Glutamatergic neuron (in vitro differentiated cells): ENCODE measurements at places on chromosomes 7 and 10. TPM values are rescaled to one million over a fixed set of nuclear protein-coding genes. Genes with fewer than 3 reads are reported as not detected.

AGMO gene
- 1.2 TPM for total RNA-seq

MACC1 gene
- 0.29 TPM for total RNA-seq

RGR gene
- total RNA-seq, result not detected

AKR1C4 gene
- not detected for total RNA-seq

SH2D4B gene
- 0.12 TPM for total RNA-seq

KDM7A gene
- total RNA-seq, result 25.4 TPM

GATA3 gene
- total RNA-seq, result 0.69 TPM

RSPH10B gene
- total RNA-seq, result not detected

FZD1 gene
- total RNA-seq, result 4.9 TPM

DNA sequence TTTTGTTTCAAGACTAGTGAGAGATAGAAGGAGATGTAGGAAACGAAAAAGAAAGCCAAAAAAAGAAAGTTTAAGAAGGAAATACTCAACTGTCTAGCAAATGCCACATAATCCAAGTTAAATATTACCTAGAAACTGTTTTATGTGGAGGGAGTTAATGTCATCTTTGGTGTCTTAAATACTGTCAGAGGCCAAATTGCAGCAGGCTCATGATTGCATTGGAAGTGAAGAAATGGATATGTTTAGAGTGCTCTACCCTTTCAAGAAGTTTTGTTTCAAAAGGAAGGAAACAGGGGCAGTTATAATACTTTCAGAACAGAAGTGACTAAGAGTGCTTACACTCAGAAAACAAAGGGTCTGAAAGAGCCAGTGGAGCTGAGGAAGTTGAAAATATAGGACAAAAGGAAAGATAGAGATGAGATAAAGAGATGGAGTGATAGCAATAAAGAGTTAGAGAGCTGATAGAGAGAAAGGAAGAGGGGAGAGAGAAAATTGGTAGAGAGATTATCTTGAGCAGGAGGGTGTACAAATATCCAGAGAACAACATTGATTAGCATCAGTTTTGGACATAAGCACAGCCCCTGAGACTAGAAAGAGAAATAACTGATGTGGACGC lies 28.0 kb upstream of the GNAI1 start:
- no peak for DNase-seq

- DNase-seq, result no peak
Observed at GRCh38 chr10:1465418-1465911, 271.9 kb downstream of the ADARB2 start.

- no peak for DNase-seq
Observed at GRCh38 chr7:131900785-131901287, 344.4 kb upstream of the PODXL start.

DNA sequence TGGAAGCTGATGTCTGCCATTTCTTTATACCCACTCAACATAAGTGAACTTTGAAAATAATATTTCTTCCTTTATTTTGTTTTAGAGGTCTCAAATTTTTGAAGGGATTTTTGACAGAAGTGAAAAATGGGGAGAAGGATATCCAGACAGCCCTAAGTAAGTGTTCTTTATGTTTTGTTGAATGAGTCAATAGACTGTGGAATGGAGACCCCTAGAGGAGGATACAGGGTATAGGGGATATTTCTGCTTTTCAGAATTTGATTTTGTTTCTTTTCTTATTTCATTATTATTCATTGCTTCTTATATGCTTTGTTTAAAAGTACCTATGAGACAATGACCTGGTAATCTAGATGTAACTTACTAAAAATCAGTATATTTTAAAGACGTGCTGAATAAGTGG lies 34.4 kb downstream of the PLEKHA8 start:
- DNase-seq, result no peak

DNA sequence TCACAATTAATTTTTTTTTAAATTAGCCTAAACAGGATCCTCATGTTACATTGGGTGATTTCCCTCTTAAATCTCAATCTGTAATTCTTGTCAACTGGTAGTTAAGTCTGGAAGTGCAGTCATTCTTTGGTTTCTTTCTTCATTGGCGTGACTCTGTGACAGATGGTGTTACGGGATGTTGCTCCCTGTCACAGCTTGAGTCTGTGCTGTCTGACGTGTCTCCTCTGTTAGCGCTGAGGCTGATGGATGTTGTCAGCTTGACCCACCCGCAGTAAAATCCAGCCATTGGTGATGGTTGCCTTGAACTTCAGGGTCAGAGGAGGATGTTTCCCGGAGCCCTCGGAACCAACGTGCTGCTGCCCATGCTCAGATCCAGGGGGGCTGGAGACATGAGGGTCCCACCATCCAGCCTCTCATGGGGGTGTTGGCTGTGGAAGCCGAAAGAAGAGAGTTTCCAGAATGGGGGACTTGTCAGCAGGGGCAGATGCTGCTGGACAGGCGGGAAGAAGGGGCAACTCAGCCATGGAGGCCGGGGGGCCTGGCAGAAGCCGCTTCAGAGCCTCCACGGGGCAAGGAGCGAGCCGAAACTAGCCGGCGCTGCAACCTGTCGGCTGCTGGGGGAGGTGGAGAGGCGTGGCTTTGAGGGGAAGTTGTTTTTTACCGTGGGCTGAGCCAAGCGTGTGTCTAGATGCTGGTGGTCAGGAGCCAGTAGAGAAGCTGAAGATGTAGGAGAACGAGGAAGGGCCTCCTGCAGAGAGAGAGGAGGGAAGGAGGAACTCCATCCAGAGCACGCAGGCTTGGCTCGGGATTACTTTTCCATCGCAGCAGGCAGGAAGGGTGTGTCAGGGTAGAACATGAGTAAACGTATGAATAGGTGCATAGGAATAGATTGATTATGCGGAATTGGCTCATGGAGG lies 3.5 kb downstream of the SUN1 start:
- DNase-seq, result no peak

- no peak for DNase-seq
Observed at GRCh38 chr10:30529373-30529998, 95.5 kb downstream of the MAP3K8 start.

GRCh38 chr7:142910481-142910880 lies 23.1 kb downstream of the TRPV5 start:
- no peak for DNase-seq

- DNase-seq, result peak; percentile 62
Observed at GRCh38 chr7:134755422-134756022, 23.9 kb upstream of the CALD1 start.

DNA sequence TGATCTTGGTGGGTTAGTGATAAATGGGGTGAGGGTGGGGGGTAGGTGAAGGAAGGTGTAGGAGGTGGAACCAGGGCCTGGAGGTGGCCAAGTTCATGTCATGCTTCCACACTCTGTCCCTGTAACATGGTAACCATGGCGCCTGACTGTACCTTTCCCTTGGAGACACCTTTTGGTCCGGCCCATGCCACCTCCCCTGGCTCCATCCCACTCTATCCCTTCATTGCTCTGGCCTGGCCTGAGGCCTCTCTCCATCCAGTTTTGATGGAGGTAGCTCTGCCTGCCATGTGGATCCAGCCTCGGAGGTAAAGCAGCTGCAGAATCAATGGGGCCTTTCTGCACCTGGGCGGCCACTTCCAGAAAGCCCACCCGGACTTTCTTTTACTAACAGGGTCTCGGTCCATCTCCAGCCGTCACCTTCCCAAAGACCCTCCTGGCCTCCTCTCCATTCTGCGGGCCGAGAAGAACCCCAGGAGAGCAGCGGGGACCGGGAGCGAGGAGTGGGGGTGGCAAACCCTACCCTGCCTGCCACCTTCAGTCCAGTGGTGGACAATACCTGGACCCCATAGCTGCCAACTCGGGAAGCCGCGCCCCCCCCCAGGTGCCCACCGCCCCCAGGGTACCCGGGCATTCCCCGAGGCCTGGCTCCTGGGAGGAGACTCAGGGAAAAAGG lies 504 bp upstream of the TRRAP start:
- no peak for DNase-seq

DNA sequence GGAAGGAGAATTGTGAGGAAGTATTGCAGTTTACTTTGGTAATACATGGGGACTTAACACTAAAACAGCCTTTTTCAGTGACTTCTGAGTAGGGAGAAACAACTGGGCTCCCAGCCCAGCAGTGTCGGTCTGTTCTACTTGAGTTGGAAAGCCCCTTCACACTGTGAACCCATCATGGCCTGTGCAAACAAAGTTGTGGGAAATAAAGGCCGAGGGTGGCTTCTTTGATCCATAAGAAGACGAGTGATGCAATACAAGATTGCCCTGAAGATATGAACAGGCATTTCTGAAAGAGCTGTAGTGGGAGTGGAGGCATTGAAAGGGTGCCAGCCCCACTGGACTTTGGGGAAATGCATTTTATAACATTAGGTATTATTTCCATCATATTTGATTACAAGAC lies 28.3 kb downstream of the C10orf120 start:
- no peak for DNase-seq

- DNase-seq, result no peak
Observed at GRCh38 chr7:154647625-154648024, 355.3 kb downstream of the PAXIP1 start.

DNA sequence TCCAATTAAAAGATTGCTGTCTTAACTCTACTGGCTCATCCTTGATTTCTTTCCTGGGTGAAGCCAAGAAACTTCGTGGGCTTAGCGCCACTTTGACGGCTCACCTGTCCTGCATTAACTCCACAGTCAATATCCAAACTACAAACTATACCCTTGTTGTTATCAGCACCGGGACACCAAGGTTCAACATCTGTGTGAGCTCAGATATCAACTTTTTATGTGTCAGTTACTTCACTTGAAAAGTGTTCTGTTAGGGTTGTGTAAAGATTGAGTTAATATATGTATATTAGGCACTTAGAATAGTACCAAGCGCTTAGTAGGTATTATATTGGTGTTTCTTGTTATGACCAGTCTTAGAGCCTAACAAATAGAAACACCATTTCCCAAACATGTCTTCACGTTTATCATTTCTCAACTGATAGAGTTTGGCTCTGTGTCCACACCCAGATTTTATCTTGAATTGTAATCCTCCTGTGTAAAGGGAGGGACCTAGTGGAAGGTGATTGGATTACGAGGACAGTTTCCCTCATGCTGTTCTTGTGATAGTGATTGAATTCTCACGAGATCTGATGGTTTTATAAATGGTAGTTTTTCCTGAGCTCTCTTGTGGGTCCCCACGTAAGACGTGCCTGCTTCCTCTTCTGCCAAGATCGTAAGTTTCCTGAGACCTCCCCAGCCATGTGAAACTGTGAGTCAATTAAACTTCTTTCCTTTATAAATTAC lies 19.0 kb upstream of the ST8SIA6 start:
- no peak for DNase-seq

DNA sequence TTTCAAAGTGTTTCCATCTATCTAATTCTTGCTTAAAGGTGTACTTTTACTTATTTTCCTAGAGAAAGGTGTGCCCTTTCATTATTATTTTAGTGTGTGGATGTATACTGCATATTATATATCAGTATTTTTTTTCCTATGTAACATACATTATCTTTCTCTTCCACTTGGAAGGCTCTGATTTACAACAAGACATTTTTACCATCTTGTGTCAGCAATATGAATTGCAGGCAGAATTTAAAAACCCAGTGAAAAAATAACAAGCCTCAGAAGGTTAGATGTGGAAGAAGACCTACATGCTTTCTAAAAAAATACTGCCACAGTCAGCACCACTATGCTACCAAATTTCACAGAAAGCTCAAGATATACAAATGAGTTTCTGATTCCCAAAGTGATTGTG lies 327.7 kb upstream of the STEAP1 start:
- DNase-seq, result no peak

- peak; percentile 77 for DNase-seq
Observed at GRCh38 chr7:74417419-74417971, 36.2 kb upstream of the GTF2IRD1 start.

DNA sequence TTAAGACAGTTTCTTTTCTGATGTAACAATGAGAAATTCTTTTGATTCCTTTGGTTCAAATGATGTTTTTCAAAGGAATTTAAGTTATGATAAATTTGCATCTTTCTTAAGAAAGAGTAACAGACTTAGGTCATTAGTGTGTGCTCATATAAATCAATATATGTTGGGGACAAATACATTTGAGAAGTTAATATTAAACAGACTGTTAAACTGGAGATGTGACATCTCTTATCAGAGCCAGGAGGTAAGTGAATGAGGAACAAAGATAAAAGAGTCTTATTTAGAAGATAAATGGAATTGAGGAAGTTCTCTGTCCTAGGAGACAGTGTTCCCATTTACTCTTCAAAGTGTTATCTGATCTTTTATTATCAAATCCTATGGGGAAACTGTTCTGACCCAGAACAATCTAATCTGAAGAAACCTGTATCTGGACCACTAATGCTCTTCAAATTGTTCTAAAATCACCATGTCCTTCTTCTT lies 104.8 kb upstream of the LAMB4 start:
- DNase-seq, result no peak

GRCh38 chr7:51316666-51317581 lies at the start of gene COBL:
Gene COBL, minus strand, starts transcription at chr7:51316809. Its CDS starts 176 bp downstream, at chr7:51316633.
- DNase-seq, result peak; percentile 25

GRCh38 chr7:106064316-106064715 lies 47.8 kb downstream of the SYPL1 start:
- peak; percentile 31 for DNase-seq

DNA sequence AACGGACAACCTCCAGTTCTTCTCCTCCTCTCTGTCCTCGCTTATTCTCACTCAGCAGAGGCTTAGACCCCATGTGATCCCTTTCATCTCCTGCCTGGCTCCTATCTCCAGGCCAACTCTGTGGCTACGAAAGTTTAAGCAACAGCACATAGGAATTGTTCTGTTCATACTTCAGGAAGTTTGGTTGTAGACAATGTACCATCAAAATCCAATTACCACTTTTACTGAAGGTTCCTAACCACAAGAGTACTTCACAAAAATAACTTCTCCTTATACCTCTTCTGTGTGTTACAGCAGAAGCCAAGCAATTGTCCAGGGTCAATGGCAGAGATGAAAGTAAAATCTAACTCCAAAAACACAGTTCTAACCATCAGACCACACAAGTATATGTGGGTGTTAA lies 80.0 kb downstream of the SLC25A13 start:
- DNase-seq, result no peak

DNA sequence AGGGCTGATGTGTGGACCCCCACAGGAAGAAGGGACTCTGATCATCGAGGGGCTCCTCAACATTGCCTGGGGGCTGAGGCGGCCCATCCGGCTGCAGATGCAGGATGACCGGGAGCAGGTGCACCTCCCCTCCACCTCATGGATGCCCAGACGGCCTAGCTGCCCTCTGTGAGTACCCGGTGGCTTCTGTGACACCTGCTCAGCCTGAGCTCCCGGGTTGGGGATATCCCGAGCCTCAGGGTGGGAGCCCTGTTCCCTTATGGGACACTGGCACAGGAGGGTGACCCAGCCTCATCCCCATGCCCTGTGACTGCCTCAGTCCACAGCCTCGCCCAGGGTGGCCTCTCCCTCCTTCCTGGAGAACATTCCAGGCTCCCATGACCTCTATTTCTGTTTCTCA lies 3.9 kb upstream of the DEPP1 start:
- DNase-seq, result no peak

GRCh38 chr7:109529712-109530111 lies 960.0 kb downstream of the DNAJB9 start:
- DNase-seq, result no peak

- DNase-seq, result no peak
Observed at GRCh38 chr7:142711746-142712616, 37.3 kb upstream of the PRSS1 start.

- DNase-seq, result peak; percentile 50
Observed at GRCh38 chr10:21675157-21675796, 141.2 kb downstream of the MLLT10 start.

DNA sequence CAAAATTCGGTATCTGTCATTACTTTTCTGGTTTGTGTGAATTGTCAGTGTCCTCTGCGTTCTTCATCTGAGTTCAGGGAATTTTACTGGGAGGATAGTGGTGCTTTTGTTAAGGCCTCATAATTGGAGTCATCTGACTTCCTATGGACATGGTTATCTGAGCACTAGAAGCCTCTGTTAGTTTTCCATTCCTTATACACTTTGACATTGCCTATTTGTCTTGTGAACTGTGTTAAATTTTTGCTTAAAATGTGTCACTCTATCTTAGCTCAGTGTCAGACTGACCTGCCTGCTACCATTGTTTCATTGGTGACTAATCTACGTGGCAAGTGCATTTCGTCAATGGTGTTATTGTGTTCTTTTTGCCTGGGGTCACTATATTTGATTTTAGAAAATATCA lies 253.3 kb downstream of the SEMA3A start:
- DNase-seq, result no peak
